NCI-H1105 treated with DMSO at 0.1 percent for 48 hours (cell line): ENCODE measurements at places on chromosomes 11 and 22.

DNA sequence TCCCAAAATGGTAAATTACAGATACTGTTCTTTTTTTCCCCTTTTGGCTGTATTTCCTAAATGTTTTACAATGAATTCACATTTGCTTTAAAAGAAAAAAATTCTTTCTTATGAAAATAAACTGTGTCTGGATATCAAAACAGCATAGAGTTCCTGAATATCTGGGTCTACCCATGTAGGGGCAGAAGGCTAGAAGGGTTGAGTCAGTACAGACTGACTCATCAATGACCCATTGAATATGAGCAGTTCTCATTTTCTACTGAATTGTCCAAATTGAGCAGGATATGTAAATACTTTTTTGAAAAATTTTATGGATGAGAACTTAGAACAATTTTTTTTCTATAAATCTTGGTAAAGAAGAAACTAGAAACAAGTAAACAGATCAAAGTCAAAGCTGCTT is 16.3 kb upstream of the C11orf87 start:
- DNase-seq: no peak

DNA sequence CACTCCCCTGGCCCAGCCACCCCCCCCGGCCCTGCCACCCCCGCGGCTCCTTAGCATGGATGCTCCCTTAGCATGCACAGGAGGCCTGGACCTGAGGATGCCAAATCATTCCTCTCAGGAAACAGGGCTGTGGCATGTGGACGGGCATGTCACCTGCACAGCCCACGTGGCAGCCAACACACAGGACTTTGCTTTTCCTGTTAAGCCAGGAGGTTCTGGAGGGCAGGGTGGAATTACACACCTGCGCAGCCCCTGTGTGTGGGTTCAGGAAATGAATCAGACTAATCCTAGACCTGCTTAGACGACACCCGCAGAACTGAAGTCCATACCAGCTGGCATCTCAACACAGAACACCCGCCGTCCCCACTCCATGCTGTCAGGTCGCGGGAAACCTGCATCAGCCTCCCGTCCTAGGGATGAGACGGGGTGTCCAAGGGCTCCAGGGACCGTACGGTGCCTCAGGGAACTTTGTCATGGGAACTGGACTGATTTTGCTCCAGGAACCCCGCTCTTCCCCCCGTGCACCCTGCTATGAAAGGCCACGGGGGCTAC is 10.2 kb downstream of the CERK start:
- no peak for DNase-seq

GRCh38 chr22:41532908-41533825 is 11.1 kb downstream of the POLR3H start:
- DNase-seq: peak; percentile 6

DNA sequence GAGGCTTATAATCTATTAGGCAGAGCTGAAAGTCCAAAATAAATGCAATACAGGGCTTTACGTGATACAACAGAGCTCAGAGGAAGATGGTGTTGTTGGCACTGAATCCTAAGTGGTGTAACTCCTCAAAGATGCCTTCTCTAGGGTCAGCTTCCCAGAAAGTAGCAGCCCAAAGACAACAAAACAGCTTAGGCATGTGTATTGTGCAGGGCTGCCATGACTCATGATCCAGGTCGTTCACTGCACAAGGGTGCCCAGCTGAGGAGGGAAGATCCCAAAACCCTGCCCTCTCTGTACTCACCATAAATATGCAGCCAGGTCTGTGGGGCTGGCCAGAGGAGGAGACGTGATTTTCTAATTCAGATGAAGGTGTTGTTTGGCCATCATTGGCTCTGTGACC is 59.4 kb upstream of the NNMT start:
- DNase-seq: no peak

GRCh38 chr11:2387266-2387987 is 10.3 kb downstream of the CD81 start:
- no peak for DNase-seq

DNA sequence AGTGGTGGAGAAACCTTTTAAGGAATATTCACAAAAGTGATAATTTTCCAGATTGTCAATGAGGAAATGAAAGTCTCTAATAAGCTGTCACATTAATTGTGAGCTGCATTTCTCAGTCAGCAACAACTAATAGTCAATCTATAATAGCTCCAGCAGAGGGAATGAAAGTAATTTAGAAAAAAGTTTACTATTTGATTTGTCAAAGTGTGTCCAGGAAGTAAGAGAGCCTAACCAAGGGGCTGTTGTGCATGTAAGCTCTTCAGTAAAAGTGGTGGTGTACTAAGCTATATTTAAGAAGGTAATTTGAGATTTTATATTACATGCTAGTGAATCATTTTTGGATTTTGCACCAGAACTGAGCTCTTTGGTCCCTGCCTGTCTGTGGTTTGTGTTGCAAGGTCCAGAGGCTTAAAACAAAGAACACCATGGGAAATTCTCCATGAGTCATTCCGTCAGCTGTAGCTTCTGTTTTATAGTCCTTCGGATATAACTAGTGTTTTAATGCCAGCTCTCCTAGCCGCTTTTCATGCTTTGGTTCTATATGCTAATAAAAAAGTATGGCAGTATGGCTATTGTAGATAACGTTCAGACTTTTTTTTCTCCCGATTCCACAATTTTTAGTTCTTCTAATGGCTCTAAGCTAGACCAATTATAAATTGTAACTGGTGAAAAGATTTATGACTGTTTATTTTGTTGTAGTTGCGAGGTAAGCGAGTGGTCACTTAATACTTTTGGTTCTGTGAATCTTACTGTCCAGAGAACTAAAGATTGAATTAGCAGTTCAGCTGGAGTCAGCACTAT is 64.6 kb downstream of the ARHGEF12 start:
- no peak for DNase-seq

- DNase-seq: no peak
Observed at GRCh38 chr11:22957786-22958185, 97.5 kb upstream of the CCDC179 start.

DNA sequence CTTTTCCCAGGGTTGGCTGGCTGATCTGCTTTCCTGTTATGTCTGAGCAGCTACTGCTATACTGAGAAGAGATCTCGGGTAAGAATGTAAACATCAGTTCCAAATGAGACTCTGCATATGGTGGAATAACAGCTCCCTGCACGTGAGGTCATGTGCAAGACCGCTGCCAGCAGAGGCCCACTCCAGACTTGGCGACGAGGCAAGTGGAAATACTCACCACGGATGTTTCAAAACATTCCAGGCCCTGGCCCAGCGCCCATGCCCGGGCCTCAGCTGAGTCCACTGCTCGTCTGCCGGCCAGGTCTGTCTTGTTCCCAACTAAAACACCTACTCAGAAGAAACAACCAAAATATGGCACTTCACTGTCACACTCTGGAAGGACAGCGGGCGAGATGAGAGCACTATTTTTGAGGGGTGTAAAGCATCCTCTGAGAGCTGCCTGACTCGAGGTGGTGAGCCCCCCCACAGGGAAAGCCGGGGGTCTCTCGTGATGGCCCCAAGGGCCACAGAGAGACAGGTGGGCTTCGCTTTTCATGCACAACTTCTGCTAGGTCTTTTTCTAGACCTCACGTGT is 13.1 kb downstream of the IFT27 start:
- DNase-seq: no peak

GRCh38 chr11:86938900-86939880 is 16.0 kb downstream of the FZD4 start:
- peak; percentile 53 for DNase-seq

DNA sequence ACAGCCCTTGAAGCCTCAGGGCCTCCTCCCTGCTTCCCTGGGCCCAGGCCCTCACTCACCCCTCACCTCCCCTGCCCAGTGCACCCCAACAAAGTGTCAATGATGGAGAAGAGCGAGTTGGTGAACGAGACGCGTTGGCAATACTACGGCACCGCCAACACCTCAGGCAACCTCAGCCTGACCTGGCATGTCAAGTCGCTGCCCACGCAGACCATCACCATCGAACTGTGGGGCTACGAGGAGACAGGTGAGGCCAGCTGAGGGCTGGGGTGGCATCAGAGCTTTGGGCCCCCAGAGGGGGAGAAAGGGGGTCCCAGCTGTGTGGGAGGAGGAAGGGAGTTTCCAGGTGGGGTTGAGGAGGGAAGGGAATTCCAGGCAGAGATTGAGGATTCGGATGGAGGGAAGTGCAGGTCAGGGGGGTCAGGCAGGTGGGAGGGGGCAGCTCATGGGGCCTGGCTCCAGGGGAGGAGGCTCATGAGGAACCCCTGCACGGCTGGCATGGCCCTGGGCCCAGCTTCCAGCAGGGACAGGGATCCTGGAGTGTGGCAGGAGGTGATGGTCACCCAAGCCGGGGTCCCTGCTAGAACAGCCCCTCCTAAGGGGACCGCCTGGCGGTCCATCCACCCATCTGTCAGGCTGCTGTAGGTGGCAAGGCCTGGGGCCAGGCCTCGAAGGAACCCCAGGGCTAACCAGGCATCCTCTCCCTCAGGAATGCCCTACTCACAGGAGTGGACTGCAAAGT is 2.9 kb downstream of the SUSD2 start:
- no peak for DNase-seq

DNA sequence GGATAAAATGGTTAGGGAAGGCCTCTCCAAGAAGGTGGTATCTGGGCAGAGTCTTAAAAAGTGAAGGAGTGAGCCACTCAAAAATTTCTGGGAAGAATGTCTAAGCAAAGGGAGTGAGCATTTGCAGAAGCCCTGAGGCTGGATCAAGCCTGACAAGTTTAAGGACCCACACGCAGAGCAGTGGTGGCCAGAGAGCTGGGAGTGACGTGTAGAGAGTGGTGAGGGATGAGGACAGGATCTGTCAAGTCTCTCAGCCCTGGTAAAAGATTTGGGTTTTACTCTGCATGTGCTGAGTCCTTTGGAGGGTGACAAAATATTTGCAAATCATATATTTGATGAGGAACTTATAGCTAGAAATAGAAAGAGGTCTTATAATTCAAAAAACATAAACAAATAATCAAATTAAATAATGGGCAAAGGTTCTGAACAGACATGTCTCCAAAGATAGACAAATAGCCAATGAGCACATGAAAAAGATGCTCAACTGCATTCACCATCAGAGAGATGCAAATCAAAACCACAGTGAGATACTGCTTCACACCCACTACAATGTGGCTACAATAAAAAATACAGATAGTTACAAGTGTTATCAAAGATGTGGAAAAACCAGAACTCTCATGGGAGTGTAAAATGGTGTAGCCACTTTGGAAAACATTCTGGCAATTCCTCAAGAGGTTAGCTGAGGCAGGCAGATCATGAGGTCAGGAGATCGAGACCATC is 107.2 kb upstream of the NNMT start:
- no peak for DNase-seq

- no peak for DNase-seq
Observed at GRCh38 chr22:18114976-18115652, 4.5 kb downstream of the TUBA8 start.

DNA sequence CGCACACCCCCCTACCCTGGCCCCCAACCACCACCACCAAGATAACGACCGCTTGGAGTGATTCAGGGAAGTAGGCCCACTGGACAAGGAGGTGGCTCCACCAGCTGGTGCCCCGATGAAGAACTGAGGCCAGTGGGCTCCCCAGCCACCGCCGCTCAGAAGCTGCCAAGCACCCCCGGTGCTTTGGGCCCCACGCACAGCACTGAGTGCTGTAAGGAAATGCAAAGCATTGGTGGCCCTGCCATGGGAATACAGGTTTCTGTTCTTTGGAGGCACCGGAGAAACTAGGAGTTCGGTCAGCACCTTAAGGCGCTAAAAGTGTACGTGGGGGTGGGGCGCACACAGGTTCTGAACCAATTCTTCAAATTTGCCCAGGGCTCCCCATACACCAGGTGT is 664 bp upstream of the PRSS23 start:
- DNase-seq: no peak

DNA sequence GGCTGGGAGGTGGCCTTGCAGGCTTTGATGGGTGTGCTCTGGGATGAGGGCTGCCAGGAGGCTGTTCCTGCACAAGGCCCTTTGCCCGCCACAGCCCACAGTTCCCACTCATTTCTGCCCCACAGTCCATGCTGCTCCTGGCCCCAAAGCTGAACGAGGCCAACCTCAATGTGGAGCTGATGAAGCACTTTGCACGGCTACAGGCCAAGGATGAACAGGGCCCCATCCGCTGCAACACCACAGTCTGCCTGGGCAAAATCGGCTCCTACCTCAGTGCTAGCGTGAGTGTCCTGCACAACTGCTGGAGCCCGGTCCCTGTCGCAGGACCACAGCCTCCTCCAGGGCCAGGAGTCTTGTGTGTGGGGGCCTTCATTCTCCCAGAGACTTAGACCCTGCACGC is 10.2 kb downstream of the SCYL1 start:
- no peak for DNase-seq

DNA sequence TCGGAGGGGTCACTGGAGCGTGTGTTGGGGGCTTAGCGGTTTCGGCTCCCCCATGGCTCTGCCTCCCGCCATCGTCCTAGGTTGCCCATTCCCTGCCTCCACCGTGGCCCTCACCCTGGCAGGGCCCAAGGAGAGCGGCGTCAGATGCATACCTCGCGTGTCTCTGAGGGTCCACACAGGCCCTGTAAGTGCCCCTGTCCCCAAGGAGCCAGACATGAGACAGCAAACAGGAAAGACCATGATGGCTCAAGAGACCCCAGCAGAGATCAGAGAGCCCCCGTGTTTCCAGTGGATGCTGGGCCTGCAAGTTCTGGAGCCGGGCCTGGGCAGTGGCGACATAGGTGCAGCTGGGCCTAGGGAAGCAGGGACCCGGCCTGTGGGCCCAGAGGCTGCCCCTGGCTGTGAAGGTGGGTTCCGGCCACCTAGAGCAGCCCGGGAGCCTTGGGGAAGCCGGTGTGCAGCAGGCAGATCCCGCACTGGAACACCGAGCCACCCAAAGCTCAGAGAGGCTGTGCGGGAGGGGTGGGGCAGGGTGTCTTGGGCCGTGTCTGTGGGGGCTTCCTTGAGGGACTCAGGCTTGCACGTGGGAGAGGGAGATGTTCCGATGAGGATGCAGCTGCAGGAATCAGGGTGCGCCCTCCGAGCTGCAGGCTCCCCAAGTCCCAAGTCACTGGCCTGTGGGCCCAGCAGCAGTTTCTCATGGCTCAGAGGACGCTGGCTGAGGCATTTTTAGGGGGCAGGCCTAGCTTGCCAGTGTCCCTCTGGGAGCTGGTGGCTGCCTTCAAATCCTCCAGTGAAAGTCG is 126.4 kb downstream of the KCNQ1OT1 start:
- no peak for DNase-seq

DNA sequence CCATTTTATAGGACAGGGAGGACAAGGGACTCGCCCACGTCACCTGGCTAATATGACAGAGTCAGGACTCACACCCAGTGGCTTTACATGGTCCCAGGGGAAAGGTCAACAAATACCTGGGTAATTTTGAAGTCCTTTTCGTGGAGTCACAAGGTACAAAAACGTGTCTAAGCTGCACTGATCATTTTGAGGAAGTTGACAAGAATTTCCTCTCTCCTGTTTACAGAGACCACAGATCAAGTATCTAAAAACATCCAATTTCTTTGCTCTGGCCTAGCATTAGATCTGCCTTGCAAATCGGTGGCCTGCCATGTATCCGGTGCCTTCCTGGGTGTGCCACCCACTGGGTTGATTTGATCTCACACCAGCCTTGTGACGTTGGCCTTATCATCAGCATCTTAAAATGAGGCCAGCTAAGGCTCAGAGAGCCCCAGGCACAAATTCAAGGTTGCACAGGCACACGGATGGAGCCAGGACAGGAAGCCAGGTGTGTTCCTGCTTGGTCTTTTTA is 17.6 kb downstream of the GDPD5 start:
- DNase-seq: no peak
